Progenitor cell of endocrine pancreas (in vitro differentiated cells): ENCODE measurements at places on chromosomes 5 and 9. TPM values are rescaled to one million over a fixed set of nuclear protein-coding genes. Genes with fewer than 3 reads are reported as not detected.

SLC36A3 gene
- not detected in 2 replicates for total RNA-seq

ADAMTS6 gene
- total RNA-seq = 12.3 and 13.0 TPM in 2 replicates

PCDHGA7 gene
- total RNA-seq = 0.41 and 0.49 TPM in 2 replicates

SLIT3 gene
- 18.8 and 19.6 TPM in 2 replicates for total RNA-seq

CAMK2A gene
- total RNA-seq = not detected in 2 replicates

CTXN3 gene
- not detected in 2 replicates for total RNA-seq

FGF1 gene
- total RNA-seq = not detected in 2 replicates

LCN15 gene
- total RNA-seq = not detected in 2 replicates

IRGM gene
- total RNA-seq = not detected in 2 replicates

MZB1 gene
- total RNA-seq = 0.24 and 0.80 TPM in 2 replicates

CDHR2 gene
- total RNA-seq = 1.5 and 1.6 TPM in 2 replicates

SLC6A18 gene
- total RNA-seq = not detected in 2 replicates

S100Z gene
- 1.2 and 1.7 TPM in 2 replicates for total RNA-seq

TCOF1 gene
- 58.9 and 66.7 TPM in 2 replicates for total RNA-seq

ICE1 gene
- 40.0 TPM in 2 replicates for total RNA-seq

PAPPA gene
- 0.33 and 0.36 TPM in 2 replicates for total RNA-seq

GRK6 gene
- total RNA-seq = 40.2 and 43.0 TPM in 2 replicates

CAVIN4 gene
- 14.5 and 18.1 TPM in 2 replicates for total RNA-seq

CD14 gene
- total RNA-seq = 0.36 TPM in 1 of 2 replicates, not detected in the other

SPATA31C1 gene
- not detected in 2 replicates for total RNA-seq
